ENCODE measurements at places on chromosomes 2 and 18.

DNA sequence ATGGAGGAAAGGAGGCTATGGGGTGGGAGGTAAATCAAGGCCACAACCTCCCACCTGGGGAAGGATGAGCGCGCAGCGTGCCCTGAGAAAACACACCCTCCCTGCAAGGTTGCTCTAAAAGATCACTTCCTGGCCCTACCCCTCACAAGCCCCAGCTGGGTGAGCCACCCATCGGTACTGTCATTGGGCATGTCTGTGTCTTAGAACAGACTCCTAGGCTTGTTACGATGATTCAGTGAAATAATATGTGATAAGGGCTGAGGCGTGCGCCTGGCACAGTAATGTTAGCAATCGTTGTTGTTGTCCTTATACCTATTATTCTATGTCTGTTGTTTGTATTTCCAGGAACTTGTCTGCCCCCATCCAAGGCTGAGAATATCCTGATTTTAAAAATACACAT is 175.1 kb downstream of the ZFP36L2 start:
- no peak for DNase-seq

DNA sequence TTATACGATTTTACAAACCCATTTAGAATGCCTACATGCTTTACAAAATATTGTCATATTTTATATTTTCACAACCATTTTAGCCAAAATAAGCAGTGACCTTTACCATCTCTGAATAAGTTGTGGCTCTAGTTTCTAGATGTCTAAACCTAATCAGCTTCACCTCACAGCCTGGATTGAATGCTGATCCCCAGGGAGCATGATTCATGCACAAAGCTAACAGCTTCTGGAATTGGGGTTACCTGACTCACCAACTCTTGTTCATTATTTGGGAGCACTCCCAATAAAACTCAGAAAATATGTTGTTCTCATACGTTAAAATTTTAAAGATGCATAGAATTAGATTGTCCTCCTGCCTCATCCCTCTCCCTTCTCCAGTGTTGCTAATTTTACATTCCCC is 611.7 kb upstream of the NETO1 start:
- no peak for DNase-seq

- no peak for DNase-seq
These were observed 380.2 kb downstream of the HRH4 start for GRCh38 chr18:24840640-24841039.

- no peak for DNase-seq
These were observed 154.8 kb downstream of the ZNF236 start for GRCh38 chr18:76977108-76977621.

GRCh38 chr2:214591366-214591765 is 180.5 kb downstream of the VWC2L start:
- DNase-seq = no peak

GRCh38 chr18:41731884-41732283 is 223.2 kb upstream of the PIK3C3 start:
- DNase-seq = no peak

- DNase-seq = no peak
These were observed 37.1 kb downstream of the FAM161A start for GRCh38 chr2:61816480-61817355.

GRCh38 chr18:5841518-5841917 is 53.8 kb downstream of the TMEM200C start:
- DNase-seq = peak; percentile 61

GRCh38 chr2:235493775-235494715 is at the start of gene AGAP1:
Gene AGAP1, plus strand, starts transcription at chr2:235494043.
- DNase-seq = peak; percentile 92

- no peak for DNase-seq
These were observed 4.4 kb downstream of the FHOD3 start for GRCh38 chr18:36301884-36302283.

DNA sequence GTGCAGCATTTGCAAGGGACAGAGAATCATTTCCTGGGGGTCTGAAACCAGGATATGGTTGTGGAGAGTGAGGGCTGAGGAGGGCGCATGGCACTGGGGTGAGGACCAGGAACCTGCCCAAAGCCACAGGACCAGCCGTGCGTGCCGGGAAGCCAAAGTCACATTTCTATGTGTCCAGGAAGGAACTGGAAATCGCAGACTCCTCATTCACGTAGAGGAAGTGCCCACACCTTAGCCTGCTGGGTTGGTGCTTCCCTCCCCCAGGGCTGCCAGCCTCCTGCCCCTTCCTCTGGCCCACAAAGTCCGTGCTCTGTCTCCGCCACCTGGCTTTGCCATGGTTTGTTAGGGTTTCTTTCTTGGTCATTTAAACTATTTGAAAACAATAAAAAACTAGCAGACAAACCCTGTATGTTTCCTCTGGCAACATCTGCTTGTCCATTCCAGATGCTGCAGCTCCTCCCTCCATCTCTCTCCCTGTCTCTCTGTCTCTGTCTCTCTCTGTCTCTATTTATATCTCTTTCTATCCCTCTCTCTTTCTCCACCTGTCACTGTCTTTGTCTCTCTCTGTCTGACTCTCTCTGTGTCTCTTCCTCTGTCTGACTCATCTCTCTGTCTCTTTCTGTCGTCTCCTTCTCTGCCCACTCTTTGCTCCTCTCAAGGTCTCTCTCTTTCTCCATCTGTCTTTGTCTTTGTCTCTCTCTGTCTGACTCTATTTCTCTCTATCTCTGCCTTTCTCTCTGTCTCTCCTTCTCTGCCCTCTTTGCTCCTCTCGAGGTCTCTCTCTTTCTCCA is 163.2 kb upstream of the TPO start:
- DNase-seq = no peak

DNA sequence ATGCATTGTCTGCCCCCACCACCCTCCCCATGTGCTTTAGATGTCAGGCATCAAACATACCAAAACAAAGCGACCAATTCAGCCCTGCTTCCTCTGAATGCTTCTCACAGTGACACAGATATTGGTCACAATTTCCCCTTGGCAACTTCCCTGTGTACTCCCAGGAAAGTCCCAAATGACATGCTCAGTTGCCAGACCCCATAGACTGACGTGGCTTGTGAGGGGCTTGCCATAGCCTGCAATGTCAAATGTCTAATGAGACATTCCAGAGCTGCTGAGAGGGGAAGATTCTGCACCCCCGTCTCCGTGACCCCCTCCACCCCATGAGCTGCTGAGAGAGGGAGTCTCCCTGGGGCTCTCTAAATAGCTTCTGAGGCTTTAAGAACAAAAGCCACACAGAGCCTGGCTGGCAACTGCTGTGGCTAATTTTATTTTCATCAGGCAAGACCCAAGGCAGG is 47.3 kb downstream of the RFTN2 start:
- DNase-seq = peak; percentile 10

DNA sequence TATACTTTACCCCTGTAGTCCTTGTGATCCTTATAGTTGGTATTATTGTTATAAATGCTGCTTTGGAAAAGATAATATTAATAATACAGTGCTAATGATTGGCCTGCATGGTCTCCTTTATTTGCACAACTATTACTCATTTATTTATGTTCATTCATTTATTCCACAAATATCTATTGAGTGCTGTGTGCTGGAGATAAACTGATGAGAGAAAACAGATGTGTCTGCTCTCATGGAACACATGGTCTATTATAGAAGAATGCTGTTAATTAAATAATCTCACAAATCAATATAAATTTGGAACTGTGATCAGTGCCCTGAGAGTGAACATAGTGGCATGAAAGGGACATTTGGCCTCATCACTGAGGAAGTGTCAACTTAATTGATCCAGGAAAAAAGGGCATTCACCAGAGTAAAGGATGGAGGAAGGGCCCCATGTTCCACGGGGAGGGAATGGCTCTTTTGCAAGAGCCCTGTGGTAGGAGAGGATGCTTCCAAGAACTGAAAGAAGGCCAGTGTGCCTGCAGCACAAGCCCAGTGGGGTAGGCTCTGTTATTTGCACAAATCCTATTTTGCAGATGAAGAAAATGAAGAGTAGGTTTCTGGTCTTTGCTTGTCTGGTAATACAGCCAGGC is 91.5 kb upstream of the STK39 start:
- DNase-seq = no peak

DNA sequence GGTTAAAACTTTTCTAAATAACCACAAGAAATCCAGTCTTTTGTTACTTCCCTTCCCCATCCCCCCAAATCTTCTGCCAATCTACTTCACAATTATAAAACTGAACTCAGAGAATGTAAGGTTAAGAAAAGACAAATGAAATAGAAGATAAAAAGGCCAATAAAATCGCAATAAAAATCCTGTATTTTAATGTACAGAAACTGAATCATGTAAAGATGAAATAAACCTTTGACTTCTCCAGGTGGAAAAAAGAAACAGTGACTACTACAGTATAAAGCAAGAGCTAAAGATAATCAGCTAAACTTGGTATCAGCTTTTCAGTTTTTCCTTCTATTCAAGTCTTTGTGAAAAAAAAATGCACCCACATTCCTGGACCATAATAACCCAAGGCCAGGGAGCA is 1.7 kb downstream of the SYT4 start:
- DNase-seq = no peak

DNA sequence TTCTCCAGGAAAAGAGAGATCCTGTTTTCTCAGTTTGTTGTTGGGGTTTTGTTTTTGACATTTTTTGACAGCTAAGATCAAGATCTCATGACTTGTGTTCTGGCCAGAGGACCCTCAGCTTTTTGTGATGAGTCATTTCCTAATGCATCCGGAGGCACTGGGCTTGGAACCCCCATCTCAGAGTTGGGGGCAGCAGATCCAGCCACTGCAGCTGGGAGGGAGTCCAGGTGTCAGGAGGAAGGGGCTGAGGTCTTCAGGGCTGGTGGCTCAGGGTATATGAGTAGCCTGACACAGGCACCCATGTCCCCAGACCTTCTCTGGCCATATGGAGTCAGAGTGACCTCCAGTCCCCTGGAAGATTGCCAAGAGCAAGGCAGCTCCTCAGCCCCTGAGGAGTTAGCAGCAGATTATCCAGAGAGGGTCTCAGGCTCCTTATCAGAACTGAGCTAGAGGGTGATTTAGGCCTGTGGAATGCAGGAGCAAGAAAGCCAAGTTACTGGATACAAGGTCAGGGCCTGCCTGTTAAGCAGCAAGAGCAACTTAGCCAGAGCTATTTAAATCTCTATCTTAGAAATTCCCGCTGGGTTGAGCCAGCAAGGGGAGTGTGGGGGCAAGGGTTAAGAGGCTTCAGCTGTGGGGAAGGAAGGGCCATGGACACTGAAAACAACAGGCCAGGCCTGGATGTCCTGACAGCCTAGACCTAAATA is 62.4 kb downstream of the TANC1 start:
- DNase-seq = no peak

GRCh38 chr2:20181761-20182160 is 43.2 kb downstream of the SDC1 start:
- no peak for DNase-seq

- no peak for DNase-seq
These were observed 18.5 kb downstream of the PLEKHM3 start for GRCh38 chr2:208006833-208007232.

GRCh38 chr2:168246072-168246482 is 1.3 kb downstream of the STK39 start:
- DNase-seq = peak; percentile 19

- DNase-seq = no peak
These were observed 255.3 kb downstream of the VAPA start for GRCh38 chr18:10169064-10169562.

GRCh38 chr2:230711224-230711623 is 1.4 kb upstream of the CAB39 start:
- DNase-seq = no peak

- DNase-seq = no peak
These were observed 847 bp downstream of the HOXD8 start for GRCh38 chr2:176130147-176130956.

GRCh38 chr2:113791697-113792590 is 35.5 kb upstream of the SLC35F5 start:
- DNase-seq = no peak

- DNase-seq = no peak
These were observed 845 bp downstream of the CFAP210 start for GRCh38 chr2:169693360-169693759.

- no peak for DNase-seq
These were observed 56.0 kb downstream of the ADI1 start for GRCh38 chr2:3463186-3463835.

GRCh38 chr2:29196792-29197788 is 81.9 kb downstream of the CLIP4 start:
- peak; percentile 13 for DNase-seq
